ENCODE measurements at places on chromosomes 6 and 20. TPM values are rescaled to one million over a fixed set of nuclear protein-coding genes. Genes with fewer than 3 reads are reported as not detected.

The MAPK13 gene
- polyA plus RNA-seq = 3.8 TPM

The STX11 gene
- 0.90 TPM for polyA plus RNA-seq

The TCF21 gene
- polyA plus RNA-seq = 0.09 TPM

The ESF1 gene
- polyA plus RNA-seq = 2.8 TPM

- peak; percentile 48 for DNase-seq
These were observed 68.5 kb downstream of the PLEKHG1 start for GRCh38 chr6:150667977-150668716.

- DNase-seq = peak; percentile 91
These were observed 42.7 kb upstream of the HINT3 start for GRCh38 chr6:125913864-125914351.

- DNase-seq = no peak
These were observed 12.8 kb downstream of the TUBB2A start for GRCh38 chr6:3144571-3144970.

GRCh38 chr6:20211941-20212391 is 303 bp downstream of the MBOAT1 start:
- DNase-seq = no peak

DNA sequence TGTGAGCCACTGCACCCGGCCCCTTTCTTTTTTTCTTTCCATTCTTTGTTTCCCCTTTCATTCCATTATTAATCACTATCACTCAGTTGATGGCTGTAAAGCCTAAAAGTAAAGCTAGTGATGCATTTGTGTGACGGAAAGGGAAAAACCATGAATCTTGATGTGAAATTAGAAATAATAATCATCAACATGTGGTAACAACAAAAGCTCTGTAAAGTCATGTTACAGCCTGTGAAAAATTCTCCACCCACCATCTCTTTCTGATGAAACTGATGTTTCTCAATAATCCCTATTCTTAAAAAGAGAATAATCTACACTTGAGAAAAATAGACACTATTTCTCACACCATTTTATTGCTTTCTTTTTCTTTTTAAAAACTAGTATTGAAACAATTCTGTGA is 80.0 kb downstream of the CRYBG1 start:
- DNase-seq = no peak

DNA sequence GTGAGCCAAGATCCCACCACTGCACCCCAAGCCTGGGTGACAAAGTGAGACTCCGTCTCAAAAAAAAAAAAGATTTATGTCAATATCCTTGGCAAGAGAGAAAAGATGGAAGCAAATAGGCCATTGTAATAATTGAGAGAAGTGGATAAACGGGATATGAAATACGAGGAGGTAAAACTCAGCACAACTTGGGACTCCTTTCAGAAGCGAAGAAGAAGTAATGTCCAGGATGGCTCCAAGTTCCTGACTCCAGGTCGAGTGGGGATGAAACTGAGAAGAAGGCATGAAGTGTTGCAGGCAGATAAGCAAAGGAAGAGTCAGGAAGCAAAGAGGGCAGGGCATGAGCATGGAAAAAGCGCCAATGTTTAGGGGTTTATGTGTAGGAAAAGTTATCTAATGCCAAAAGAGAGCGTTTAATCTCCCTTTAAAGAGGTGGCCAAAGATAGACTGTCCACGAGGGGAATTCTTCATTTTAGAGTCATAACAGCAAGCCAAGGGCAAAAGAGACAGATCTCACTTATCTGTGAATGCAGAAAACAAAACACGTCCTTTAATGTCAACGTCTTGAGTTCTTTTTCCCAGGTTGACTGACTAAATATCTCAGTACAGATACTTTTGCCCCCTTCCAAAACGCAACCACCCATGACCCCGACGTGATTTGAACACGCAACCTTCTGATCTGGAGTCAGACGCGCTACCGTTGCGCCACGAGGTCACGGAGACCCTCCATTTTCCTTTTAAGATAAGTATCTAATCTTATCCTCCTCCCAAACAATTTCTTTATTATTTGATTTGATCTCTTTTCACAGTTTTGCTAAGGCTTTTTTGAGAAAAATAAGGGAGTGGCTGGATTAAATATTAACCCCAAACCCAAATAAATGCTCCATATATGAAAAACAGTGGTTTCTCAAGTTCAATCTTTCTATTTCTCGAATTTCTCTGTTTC is 46.3 kb upstream of the BTN3A2 start:
- no peak for DNase-seq

GRCh38 chr20:62351469-62352401 is 15.4 kb downstream of the LAMA5 start:
- DNase-seq = no peak

DNA sequence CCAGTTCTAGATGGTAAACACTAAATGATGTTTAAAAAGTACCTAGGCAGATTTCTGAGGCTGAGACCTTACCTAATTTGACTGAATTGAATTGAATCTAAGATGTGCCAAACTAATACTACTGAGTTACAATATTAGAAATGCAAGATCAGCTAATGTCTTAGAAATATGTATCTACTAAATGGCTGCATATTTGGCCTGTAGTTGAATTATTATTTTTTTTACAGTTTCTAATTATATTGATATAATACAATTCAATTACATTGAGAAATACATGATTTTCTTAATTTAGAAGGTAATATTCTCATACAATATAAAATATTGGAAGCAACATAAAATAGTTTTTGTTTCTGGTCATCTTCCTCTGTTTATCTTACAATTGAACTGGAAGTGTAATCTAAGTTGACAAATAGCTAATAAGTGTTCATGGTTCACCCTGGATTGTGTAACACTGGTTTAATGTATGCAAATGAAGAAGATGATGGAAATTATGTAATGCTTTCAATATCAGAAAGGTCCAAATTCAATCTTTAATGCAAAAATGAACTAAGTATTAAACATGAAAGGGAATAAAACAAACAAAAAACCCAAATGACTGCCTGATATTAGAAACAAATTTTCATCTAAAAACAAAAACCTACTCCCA is 2.9 kb downstream of the MAP3K7 start:
- no peak for DNase-seq

Data from BJ (cell line).